ENCODE measurements at places on chromosomes 5 and 9.

- DNase-seq, result no peak
Measured at GRCh38 chr5:15577132-15577531, 77.2 kb downstream of the FBXL7 start.

DNA sequence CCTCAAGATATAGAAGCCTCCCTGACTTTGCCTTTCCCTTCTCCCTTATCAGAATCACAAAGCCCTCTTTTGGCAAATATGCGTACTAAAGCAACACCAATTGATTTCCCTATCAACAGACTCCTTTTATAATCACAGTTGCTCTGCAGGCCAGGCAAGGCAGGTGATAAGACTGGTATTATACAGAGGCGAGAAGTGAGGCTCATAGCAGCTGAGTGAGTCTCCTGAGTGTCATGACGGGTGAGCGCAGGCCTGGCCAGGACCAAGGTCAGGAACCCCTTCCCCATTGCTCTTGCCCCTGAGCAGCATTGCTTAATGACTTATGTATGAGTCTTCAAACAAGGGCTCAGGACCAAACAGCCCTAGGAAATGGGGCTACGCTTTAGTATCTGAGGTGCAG is 70.8 kb downstream of the FBXO38 start:
- DNase-seq, result no peak

GRCh38 chr9:130209422-130209821 is 37.2 kb downstream of the NCS1 start:
- DNase-seq, result no peak

DNA sequence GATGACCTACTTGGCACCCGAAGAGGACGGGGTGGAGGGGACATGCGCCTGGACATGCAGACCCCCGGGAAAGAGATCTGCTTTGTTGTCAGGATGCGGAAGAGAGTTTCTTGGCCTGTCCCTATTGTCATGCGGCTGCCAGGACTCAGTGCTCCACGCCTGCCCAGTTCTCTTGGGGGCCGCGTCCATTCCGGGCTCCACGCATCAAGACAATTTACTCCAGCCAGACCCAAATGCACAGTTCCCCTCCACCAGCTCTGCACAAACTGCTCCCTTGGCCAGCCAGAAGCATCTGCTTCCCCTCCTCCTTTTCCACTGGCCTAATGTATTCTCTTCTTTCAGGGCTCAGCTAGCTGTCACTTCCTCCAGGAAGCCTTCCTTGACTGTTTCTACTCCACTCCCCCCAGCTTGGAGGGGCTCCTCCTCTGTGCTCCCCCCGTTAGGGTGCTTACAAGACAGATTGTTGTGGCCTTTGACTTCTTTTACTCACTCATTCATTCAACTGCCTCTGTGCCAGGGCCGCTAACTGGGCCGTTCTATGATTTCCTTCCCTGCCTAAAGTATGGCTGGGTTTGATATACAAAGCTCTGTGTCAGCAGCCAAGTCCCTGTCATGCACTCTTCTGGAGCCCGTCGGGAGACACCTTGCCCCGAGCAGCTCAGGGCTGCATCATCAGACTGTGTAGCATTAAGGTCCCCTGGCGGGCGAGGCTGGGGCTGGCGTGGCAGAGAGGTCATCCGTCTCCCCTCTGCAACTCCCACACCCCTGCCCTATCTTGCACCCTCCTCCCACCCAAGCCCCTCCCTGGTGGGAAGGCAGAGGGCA is 6.6 kb downstream of the FIBCD1 start:
- no peak for DNase-seq

DNA sequence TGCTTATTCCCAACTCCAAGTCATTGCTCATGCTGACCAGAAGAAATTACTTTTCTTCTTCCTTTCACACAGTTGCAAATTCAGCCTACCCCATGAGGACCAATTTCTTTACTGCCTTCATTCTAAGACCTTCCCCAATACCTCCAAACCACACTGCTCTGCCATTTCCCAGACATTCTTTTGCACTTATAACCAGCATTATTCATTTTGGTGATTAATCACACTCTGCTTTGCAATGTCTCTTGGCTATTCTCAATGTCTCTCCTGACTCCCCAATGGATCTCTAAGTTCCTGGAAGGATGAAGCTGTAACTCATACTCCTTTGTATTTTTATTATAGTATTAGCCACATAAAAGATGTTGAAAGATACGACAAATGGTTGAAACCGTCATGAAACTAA is 105.7 kb upstream of the RANBP3L start:
- DNase-seq, result no peak

- DNase-seq, result no peak
Measured at GRCh38 chr5:150377964-150378694, 20.6 kb downstream of the TCOF1 start.

DNA sequence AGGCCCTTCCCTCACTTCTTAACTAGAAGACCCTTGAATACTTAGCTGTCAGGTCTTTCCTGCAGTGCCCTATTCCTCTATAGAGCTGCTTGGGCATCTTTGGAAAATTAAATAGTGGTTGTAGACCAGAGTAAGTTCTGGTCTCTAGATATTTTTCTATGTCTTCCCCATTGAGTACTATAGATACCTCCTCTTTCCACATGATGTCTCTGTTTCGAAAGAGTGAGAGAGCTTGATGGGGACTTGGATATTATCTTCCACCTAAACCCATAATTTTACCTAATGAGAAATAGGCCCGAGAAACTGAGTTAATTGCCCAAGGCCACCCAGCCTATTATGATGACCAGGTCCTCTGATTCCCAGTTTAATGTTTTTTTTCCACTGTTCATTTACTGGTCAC is 40.2 kb downstream of the SPEF2 start:
- DNase-seq, result no peak

DNA sequence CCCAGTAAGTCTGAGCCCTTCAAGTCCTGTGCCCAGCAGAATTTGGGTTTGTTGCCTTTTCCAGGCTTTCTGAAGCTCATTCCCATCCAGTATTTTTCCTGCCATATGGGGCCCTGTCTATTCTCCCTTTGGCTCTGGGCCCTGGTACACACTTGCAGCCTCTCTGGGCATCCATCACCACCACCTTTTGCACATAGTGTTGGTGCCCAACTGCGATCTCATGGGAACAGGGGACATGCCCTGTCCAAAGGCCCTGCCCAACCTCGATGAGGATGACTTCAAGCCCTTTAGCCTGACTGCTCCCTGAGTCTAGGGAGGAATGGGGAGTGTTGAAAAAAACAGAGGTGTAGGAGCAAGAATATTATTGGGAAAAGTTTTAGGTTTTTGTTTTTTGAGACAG is 11.5 kb downstream of the RGS3 start:
- no peak for DNase-seq

DNA sequence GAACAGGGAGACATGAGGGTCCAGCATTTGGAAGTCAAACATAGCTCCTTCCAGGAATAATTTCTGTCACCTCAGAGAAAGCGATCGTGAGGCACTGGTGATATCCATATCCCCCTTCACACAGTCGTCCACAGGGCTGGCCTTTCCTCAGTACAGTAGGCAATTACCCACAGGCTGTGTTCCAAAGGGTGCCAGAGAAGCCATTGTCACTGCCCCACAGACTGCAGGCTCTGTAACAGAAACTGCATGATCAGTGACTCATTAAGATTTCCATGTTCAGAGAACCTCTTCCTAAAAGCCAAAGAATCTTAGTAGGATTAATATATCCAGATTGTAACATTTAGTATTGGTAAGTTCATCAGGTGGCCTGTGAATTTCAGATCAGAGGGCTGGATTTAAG is 127.6 kb downstream of the RPS23 start:
- no peak for DNase-seq

DNA sequence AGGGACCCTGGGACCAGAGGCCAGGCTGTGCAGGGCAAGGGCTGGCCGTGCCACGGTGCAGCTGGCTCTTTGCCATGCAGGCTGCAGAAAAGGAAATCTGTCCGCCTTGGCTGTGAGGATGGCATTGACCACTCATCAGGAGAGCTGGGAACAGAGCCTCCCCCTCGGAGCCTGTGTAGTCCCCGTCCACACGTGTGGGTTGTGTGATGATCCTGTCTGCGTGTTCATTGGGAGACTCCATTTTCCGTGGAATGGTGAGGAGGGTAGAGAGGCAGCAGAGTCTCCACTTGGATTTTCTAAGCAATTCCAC is 47.7 kb downstream of the EHMT1 start:
- DNase-seq, result no peak

- peak; percentile 16 for DNase-seq
Measured at GRCh38 chr5:72848474-72849428, 32.3 kb downstream of the TNPO1 start.

DNA sequence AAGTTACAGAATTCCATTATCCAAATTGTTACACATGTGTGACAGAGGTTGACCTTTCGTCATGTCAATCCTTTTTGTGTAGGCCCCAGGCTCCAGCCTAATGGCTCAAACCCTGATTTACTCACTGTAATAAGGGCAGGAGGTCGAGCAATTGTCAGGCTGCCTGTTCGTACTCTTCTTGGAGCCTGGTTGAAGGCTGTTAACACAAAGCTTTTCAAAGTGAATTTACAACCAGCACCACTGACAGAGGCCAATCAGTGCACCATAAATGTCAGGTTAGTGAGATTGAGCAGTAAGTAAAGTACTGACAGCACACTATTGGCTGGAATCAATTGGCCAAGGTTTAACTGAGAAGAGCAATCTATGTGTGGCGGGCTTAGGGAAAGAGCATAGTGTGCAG is 16.8 kb downstream of the PRDM6 start:
- no peak for DNase-seq

- no peak for DNase-seq
Measured at GRCh38 chr5:157915638-157916037, 56.7 kb upstream of the CLINT1 start.

Measured in Jurkat, Clone E6-1 (cell line).